Sciatic nerve (tissue), 2 donors: ENCODE measurements at places on chromosomes 16 and 17.

DNA sequence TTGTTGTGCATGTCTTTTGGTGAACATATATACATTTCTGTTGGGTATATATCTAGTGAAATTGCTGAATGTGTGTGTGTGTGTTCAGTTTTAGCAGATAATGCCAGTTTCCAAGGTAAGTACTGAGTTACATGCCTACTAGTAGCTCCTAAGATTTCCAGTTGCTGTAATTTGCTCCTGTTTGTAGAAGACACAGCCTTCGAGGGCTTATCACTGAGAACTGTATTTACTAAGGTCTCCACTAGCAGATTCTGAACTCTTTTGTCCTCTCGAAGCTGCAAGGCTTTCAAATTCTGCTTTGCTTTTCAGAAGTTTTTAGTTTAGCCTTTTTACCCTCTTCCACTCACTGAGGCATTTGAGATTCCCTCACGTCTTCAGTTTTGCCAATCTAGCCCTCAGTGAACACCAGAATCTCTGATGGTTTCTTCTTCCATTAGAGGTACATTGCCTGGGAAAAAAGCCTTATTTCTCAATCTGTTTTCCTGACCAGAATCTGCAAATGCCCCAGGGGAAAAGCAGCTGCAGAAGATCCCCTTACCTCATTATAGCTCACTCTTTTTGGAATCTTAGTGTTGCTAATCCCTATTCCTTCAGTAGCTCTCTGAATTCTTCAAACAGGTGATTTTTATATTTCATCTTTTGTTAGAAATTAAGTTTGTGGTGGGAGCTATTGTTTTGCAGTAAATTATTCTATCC is 52.9 kb downstream of the NF1 start:
- DNase-seq, result no peak

GRCh38 chr17:64024215-64024654 is 3.8 kb upstream of the ICAM2 start:
- no peak for DNase-seq

DNA sequence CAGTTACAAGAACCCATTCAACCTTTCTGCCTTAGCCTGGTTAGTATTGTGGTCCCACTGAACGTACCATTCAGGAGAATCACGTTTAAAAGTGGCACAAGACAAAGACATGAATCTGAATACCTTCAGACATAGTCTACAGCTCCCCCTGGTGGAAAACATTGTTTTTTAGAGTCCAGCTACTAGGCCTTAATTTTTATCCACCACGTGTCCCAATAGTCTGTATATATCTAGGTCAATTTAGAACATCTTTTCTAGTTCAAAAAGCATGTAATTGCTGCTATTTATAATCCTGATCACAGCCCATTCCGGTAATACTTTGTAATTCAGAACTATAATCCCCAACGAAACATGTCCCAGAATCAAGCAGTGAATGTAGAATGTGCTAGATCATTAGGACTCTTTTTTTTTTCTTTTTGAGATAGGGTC is 13.7 kb upstream of the GUCY2D start:
- peak; percentile 39 for DNase-seq

- peak; percentile 90 for DNase-seq
Observed at GRCh38 chr17:57892820-57893595, 43.2 kb upstream of the MRPS23 start.

DNA sequence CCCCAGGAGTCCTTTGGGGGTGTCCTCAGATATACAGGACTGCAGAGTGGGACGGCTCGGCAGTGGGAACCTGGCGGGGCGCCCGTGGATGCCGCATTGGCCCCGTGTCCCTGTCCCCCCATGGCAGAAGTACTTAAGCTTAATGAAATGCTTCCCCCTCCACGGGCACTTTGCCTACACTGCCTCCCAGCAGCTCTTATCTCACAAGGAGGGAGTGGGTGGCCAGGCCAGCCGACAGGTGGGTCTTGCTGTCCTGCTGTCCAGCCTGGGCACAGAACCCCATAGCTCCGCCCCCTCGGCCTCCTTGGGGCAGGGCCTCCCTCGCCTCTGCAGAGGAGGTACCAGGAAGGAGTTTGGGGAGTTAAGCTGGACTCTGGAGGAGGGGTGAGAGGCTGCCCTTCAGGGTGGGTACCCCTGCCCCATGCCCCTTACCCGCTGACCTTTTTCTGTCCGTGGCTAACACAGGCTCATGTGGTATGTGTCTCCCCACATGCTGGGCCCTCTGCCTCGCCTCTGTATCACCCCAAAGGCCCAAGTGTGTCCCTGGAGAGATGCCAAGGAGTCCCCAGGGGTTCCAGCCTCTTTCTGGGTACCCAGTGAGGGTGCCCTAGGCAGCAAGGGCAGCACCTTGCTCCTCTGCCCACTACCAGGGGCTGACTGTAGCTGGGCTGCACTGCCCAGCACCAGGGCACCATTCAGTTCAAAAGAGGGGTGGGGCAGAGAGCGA is 8.7 kb downstream of the THRA start:
- peak; percentile 85 for DNase-seq

DNA sequence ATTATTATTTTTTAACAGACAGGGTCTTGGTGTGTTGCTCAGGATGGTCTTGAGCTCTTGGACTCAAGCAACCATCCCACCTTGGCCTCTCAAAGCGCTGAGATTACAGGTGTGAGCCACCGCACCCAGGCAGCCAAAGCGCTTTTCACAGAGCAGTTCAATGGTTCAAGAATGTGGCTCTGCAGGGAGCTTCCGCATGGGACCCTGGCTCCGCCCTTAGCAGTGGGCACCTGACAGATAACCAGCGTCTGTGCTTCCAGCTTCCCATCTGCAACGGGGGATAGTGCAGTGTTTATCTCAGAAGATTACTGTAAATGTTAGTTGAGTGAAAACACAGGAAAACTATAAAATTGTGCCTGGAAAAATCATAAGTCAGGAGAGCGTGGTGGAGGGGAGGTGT is 99.4 kb downstream of the KCNJ12 start:
- DNase-seq, result no peak

DNA sequence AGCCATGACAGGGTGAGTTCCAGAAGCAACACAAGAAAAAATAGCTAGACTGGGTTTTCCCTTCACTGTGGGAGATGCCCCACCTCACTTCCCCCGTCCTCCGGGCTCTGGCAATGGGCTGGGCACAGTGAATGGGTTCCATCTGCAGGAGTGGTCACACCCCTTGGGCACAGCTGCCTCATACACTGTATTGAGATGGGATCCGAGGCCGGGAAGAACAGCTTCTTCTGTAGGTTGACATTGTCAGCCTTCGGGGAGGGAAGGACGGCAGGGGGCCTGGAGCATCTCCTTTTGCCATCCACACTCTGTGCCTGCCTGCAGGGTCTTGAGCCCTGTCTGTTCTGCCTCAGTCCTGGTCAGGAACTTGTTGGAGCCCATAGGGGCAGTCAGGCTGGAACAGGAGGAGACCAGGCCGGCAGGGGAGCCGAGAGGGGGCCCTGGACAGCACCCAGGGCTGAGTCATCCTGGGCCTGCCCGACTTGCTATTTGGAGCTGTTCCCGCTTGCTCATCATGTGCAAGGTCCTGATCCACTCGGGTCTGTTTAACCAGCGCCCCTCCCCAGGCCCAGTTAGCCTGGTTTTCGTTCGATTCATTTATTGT is 286.7 kb downstream of the SEC14L1 start:
- DNase-seq, result no peak

GRCh38 chr16:1426734-1427471 is 4.0 kb upstream of the PERCC1 start:
- DNase-seq, result no peak

DNA sequence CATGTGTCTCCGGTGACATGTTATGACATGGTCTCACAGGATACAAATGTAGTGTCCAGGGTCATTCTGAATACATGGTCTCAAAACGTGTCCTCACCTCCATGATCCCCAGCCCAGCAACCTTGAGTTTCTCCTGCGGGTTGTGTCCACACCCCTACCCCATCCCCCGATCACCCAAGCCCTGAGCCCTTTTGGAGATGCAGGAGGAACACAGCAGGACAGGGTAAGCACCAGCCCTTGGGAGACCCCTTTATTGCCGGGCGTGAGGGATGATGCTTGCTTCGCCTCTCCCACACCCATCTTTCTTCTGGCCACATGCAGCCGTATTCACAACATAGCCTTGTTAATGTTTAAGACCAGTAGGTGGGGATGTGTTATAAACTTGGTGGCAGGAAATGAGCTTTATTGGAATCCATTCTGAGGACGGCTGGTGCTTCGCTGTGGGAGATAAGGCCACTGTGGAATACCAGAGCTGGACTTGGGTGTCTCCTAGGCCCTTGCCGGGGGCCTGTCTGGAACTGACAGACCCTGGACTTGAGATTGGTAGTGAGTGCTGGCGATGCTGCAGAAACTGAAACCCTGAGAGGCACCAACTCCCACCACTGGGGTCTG is 5.5 kb downstream of the TMEM132E start:
- DNase-seq, result no peak

DNA sequence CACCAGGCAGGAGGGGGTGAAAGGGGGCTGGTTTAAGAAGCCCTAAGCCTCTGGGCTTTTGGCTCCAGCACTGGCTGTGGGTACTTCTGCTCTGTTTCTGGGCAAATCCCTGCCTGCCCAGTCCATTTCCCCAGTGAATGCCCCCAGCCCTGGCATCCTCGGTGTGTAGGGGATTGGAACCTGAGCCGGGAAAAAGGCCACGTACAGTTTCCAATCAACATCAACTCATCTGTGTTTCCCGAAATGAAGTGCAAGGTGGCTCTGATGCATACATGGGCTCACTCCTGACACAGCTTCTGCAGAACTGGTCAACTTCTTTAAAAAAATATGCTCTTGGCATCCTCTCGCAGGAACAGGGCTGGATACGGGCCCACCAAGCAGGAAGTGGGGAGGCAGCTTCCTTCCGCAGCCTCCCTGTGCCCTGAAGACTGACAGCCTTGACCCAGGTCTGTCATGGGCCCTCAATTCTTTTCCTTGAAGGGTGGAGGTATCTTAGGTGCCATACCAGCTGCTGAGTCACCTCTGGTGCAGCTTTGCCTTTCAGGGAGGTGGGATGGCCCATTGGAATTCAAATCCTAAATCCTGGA is 73.3 kb downstream of the N4BP1 start:
- DNase-seq, result peak; percentile 60

DNA sequence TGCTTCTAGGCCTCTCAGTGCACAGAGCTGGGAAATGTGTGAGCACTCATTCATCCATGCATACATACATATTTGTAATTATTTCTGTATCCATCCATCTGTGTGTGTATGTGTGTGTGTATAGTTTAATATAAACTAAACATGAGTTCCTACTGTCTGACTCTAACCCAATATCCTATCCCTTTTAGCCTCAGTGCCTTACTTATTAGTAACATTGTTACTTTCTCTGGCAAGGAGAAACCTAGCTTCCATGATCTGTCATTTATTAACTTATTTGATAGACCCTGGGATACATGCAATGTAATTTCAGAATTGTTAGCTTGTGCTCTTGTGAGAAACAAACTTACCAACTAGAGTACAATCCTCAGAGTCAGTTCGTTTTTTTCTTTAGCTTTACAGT is 59.0 kb upstream of the WSCD1 start:
- DNase-seq, result no peak

- no peak for DNase-seq
Observed at GRCh38 chr17:37743875-37744632, 805 bp downstream of the HNF1B start.

GRCh38 chr16:86018487-86018886 is 119.5 kb downstream of the IRF8 start:
- peak; percentile 50 for DNase-seq

DNA sequence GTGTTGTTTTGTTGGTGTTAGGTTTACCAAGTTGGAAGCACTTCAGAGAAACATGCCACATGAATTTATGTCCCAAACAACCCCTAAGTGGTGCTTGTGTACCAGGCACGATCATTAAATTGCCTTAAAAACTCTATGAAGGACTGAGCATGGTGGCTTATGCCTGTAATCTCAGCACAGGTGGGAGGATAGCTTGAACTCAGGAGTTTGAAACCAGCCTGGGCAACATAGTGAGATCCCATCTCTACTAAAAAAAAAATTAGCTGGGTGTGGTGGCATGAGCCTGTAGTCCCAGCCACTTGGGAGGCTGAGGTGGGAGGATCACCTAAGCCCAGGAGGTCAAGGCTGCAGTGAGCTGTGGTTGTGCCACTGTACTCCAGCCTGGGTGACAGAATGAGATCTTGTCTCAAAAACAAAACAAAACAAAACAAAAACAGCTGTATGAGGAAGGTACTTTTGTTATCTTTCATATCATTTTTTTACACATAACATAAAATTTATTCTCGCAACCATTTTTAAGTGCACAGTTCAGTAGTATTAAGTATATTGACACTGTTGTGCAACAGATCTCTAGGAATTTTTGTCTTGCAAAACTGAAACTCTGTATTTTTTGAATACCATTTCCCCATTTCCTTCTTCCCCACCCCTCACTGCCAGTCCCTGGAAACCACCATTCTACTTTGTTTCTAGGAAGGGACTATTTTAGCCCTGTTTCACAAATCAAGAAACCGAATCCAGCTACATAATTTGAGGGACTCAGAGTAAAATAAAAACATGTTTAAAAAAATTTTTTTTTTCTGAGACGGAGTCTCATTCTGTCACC is 14.3 kb upstream of the RBBP6 start:
- no peak for DNase-seq

DNA sequence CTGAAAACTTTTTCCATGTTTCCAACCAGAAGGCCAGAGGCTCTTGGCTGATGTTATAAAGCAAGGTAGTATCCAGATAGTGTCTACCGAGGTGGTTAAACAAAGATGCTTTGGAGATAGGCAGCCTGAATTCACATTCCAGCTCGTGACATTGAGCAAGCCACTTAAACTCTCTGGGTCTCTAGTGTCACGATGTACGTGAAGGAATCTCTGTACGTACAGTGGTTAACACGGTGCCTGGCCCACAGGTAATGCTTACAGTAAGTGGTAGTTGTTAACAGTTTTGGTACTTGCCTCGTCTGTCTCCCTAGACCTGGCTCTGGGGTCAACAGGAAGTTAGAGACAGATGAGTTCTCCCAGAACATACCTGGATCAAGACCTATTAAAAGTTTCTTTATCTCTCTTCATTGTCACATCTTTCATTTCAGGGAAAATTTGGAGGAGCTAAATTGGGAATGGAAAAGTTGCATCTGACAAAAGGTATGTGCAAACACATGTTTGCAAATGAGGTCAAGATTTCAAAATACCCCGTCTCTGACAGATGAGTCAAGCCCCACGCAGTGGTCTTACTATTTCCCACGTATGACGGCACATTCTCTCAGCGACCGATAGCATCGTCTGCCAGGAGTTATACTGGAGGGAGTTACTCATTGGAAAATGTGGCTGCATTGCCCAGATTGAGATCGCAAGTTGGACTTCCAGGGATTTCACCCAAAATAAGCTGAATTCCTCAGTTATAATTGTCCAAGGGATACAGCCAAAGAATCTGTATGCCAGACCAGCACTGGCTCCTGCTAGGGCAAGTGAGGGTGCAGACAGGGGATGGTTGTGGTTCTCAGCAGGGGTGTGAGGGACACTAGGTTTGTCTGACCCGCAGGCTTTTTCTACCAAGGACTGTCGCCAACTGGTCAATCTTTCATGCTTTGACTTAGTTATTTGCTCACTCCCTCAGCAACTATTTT is 18.9 kb upstream of the MYH10 start:
- no peak for DNase-seq

DNA sequence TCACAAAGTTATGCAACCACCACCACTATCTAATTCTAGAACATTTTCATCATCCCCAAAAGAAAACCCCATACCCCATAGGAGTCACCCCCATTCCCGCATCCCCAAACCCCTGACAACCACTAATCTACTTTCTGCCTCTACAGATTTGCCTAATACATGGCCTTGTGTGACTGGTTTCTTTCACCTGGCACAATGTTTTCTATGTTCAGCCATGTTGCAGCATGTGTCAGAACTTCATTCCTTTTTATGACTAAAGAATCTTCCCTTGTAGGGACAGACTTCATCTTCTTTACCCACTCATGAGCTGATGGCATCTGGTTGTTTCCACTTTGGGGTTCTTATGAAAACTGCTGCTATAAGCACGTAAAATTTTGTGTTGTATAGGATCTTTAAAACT is 34.6 kb downstream of the CYTH1 start:
- no peak for DNase-seq

- no peak for DNase-seq
Observed at GRCh38 chr17:63503341-63503705, 19.8 kb upstream of the KCNH6 start.
